ENCODE measurements at places on chromosomes 7 and 10.
A peak's percentile ranks its signal among the peaks of the same experiment; 100 is the strongest.

GRCh38 chr10:101452593-101452992 is 98.6 kb downstream of the BTRC start:
- no peak for DNase-seq

DNA sequence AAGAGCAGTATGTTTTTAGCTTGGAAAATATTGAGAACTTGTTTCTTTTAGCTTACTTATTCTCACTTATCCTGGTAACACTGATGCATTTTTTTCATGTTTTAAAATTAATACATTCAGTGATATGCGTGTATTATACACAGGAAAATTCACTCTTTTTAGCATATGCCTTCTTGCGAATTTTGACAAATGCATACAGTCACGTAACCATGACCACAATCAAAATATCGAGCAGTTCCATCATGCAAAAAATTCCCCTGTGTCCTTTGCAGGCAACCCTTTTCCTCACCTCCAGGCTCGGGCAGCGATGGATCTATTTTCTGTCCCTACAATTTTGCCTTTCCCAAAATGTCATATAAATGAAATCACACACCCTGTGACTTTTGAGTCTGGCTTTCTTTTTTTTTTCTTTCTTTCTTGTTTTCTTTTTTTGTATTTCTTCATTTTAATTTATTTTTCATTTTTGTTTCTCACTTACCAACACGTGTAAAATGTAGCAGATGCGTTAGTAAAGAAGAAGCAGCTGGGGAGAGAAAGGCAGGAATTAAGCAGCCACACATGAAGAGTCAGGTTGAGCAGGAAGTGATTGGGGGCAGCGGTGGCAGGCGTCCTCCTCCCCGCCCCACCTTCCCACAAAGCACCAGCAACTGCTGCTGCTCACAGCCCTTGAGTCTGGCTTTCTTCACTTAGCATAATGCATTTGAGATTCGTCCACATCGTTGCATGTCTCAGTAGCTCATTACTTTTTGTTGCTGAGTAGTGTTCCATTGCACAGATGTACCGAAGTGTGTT is 29.9 kb downstream of the ADRB1 start:
- peak; percentile 19 for DNase-seq

DNA sequence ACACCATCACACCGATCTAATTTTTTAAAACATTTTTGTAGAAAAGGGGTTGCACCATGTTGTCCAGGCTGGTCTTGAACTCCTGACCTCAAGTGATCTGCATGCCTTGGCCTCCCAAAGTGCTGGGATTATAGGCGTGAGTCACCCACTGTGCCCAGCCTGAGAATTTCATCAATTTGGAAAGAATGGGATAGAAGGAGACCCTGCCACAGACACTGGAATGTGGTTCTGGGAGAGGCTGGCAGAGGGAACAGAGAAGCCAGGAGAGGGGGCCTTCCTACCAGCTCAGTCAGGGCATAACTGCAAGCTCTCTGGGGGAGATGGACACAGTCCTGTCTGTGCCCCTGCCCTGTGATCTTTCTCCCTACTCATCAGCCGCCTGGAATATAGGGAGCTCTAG is 42.1 kb upstream of the MKRN1 start:
- no peak for DNase-seq

- no peak for DNase-seq
Measured at GRCh38 chr10:72133517-72133916, 45.2 kb upstream of the SPOCK2 start.

GRCh38 chr10:106982268-106982667 is 182.2 kb downstream of the SORCS1 start:
- DNase-seq = no peak

DNA sequence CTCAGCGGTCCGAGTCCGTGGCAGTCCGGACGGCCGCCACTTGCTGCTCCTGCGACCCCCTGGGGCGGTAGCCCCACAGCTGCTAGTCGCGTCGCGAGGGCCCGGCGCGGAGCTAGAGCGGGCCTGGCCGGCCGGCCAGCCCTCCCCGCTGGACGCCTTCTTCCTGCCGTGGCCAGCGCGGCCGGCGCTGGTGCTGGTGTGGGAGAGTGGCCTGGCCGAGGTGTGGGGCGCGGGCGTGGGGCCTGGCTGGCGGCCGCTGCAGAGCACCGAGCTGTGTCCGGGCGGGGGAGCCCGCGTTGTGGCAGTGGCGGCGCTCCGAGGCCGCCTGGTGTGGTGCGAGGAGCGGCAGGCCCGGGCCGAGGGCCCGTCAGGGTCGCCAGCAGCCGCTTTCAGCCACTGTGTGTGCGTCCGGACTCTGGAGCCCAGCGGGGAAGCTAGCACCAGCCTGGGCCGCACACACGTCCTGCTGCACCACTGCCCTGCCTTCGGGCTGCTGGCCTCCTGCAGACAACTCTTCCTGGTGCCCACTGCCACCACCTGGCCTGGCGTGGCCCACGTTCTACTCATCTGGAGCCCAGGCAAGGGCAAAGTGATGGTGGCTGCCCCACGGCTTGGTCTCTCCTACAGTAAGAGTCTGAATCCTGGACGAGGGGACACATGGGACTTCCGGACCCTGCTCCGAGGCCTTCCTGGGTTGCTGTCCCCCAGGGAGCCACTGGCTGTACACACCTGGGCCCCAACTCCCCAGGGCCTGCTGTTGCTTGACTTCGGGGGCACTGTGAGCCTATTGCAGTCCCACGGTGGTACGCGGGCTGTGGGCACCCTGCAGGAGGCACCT is 631 bp downstream of the HPS6 start:
- no peak for DNase-seq

- no peak for DNase-seq
Measured at GRCh38 chr7:102891693-102892261, 21.0 kb upstream of the LRRC17 start.

- DNase-seq = no peak
Measured at GRCh38 chr10:63464402-63465292, 1.1 kb downstream of the JMJD1C start.

DNA sequence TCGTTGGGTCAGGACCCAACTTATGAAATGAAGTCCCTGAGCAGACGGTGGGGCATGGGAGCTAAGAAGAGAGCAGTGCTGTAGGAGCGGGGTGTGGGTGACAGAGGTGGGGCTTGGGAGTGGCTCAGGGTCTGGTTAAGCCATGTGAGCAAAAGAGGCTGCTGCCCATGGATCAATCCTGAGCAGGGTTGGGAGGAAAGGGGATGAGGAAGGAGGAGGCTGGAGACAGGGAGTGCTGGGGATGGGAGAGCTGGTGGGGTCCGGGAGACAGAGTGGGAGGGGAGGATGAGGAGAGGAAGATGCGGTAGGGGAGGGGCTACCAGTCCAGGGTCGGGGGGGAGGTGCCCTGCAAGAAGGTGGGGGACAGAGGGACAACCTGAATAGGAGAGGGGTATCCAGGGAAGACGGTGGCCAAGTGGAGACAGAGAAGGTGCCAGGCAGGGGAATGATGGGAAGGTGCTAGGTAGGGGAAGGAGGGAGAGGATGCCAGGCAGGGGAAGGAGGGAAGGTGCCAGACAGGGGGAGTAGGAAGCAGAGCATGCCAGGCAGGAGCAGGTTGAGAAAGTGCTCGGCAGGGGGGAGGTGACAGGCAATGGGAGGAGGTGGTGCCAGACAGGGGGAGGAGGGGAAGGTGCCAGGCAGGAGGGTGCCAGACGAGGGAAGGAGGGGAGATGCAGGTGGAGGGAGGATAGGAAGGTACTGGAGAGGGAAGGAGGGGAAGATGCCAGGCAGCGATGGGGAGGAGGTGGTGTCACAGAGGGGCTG is 27.5 kb upstream of the SMARCD3 start:
- peak; percentile 10 for DNase-seq

- DNase-seq = no peak
Measured at GRCh38 chr7:104096683-104097082, 107.2 kb upstream of the RELN start.

DNA sequence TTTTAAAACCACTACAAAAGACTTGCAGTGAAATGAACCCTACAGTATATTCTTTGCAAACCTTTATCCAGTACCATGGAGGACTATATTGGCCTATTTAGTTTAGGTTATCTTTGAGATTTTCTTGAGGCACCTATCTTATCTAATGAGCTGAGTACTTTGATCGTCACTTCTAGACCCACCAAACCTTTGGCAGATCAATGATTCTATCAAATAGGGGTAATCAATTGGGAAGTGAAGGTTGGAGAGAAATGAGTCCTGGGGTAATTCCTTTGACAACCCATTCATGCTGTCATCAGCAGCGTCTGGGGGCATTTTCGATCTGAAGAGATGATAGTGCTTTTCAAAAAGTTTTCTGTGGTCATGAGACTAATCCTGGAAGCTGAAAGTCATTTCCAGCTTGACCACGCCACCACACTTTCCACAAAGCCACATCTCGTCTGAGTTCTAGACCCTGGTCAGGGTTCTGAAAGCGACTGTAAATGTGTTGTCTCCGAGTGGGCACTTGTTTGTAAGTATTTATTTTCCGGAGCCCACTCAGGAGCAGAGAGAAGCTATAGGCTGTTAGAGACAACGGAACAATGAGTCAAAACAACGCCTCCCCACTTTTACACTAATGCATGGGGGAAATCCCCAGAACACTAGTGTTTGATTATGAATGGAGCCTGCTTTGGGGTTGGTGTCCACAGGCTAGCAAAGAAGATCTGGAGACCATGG is 4.8 kb downstream of the EGR2 start:
- no peak for DNase-seq

DNA sequence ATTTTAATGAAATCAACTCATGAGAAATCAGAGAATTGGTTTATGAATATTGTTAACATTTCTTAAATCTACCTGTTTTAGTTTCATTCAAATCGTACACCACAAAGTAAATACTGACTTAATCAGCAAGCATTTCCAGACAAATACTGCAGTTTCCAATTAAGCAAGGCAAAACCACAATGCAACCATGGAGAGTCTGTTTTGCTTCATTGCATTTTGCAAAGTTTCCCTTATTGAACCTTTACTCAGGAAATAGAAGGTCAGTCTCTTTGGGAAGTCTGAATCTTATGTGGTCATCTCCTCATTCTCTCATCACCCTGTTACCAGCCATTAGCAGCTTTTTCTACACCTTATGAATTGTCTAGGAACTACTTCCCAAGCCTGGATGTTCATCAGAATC is 400.5 kb downstream of the IPMK start:
- no peak for DNase-seq

DNA sequence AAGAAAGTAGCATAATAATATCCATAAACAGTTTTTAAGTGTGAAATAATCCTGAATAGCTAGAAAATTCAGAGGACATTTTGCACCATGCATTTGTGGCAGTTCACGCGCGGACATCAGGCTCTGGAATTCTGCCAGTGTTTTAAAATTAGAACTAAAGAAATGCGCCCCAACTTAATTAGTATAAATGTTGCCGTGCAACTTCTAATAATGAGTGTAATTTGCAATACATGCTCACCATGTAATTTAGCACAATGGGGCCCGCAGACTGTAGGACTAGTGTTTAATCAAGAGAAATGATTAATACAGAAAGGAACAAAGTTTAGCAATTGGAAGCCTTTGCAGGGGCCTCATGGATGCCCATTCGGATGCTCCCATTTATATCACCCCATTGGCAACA is 96.6 kb downstream of the PTPRE start:
- DNase-seq = no peak

DNA sequence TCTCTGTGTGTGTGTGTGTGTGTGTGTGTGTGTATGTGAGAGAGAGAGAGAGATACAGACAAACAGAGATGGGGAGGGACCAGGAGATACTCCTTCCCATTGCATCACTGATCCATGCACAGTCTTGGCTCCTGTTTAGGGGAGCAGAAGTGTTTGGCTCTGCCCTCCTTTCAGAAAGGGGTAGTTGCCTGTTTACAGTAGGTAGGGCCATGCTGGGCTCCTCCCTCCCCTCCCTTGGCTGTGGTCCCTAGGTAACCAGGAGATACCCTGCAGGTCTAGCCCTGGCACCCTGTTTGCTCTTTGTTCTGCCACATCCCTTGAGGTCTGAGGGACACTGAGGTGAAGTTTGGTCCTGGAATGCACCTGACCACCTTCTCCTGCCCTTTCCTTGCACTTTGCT is 95.3 kb downstream of the RAMP3 start:
- DNase-seq = no peak

DNA sequence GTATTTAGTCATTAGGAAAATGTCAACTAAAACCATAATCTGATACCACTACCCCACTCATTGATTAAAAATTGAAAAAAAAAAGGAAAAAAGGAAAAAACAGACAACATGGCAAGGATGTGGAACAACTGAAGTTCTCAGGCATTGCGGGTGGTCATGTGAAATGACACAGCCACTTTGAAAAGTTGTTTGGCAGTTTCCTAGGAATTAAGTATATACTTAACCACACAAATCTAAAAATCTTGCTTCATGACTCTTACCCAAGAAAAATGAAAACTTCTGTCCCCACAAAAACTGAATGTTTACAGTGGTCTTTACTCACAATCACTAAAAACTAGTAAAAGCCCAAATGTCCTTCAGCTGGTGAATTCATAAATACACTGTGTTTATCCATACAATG is 254.5 kb downstream of the AHR start:
- no peak for DNase-seq

- no peak for DNase-seq
Measured at GRCh38 chr7:30996883-30997282, 33.1 kb downstream of the GHRHR start.

GRCh38 chr7:114372619-114373018 is 42.0 kb upstream of the FOXP2 start:
- no peak for DNase-seq

DNA sequence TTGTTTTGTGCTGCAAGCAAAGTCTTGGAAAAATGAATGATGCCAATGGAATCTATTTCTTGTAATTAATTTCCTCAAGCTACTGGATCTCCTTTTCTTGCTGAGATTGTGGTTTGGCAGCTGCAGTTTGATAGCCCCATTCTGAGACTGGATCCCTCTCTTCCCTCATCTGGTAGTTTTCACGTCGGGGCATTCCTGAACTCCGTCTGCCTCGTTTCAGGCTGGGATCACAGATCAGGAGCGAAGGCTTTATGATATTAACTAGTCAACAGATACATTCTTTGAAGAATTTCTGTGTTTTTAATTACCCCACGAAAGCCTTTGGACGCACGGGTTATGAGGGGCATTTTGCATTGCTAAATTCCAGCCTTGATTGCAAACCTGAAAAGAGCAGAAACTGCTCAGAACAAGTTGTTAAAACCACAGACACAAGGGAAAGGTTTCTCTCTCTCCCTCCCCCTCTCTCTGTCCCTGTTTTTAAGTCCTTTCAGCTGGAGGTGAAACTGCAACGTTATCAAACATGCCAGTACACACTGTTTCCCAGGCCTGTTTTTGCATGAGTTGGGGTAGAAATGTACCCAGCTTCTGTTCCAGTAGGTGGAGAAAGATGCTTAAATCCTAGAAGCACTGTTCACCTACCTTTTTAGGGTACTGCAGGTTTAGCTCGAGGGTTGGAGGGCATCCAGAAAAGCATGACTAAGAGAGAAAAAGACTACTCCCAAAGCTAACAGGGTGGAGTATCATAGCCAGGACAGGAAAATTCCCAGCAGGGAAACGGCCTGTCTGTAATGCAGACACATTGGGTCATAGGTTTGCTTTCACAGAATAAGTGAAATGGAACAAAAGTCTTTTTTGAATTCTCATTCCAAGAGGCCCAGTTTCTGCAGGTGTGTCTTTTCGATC is 124.3 kb downstream of the CUX1 start:
- DNase-seq = no peak

GRCh38 chr10:124206616-124207015 is 113.2 kb upstream of the CHST15 start:
- no peak for DNase-seq
